C1 segment of cervical spinal cord (tissue), 14 donors: ENCODE measurements at places on chromosomes 16 and 17.

- DNase-seq, result peak; percentile 75
These were observed 28.0 kb upstream of the SNN start for GRCh38 chr16:11639925-11640899.

- DNase-seq, result no peak
These were observed 90.3 kb upstream of the BCAR1 start for GRCh38 chr16:75341564-75342307.

DNA sequence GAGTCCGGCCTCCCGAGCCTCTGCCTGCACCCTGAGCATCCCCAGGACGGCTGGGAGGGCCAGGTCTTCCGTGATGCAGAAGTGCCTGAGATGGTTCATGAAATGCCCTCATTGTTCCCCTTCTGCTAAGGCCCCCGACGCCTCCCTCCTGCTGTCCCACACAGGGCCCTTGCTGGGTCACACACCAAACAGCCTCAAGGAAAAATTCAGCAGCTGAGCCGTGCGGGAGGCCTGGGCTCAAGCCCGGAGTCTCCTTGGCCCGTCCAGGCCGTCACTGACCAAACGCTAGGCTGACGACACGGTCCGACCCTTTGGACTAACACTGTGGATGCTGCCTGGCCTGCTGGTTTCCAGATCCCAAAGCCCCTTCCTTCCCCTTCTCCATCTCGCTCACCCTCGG is 90.2 kb downstream of the RTN4RL1 start:
- DNase-seq, result no peak

DNA sequence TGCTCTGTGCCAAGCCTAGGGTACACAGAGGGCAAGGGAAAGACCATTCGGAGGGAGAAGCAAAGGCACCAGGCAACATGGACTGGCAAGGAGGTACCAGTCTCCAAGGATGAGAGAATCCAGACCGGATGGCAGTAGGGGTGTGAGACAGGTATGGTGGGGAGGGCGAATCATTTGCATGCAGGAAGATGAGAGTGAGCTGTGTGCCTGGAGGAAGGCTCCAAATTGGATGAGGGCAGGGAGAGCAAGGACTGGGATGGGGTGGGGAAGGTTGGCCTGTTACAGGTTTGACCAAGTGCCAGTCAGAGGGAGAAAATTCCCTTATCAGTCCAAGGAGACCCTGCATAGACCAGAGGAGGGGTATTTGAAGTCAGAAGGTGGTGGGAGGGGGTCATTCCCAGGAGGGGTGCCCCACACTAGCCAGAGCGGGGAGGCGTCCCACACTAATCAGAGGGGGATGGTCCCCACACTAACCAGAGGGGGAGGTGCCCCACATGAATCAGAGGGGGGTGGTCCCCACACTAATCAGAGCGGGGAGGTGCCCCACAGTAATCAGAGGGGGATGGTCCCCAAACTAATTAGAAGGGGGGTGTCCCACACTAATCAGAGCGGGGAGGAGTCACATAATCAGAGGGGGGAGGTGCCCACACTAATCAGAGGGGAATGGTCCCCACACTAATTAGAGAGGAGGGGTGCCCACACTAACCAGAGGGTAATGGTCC is 737 bp downstream of the CANT1 start:
- DNase-seq, result no peak

- no peak for DNase-seq
These were observed 85.9 kb downstream of the TMEM132E start for GRCh38 chr17:34665150-34665806.

DNA sequence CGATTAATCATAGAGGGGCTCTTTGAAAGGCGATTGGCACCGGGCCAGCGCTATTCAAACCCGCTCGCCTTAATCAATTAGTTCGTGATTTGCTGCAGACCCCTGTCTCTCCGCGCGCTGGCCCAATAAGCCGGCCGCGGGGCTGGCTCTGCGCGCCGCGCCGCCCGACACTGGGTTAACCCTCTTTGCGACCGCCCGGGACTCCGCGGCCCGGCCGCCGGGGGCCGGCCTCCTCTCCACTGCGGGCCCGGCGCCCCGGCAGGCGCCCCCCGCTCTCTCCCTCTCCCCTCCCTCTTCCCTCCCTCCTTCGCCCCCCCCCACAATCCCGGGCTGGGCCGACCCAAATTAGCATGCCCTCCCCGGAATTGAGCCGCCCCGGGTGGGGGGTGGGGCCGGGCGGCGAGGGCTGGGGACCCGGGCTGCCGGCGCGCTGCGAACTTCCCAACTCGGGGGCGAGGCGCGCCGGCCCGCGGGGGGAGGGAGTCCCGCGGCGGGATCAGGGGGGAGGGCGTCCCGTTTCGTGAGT is 428 bp upstream of the SALL1 start:
- no peak for DNase-seq

GRCh38 chr17:16214190-16215001 is 938 bp downstream of the NCOR1 start:
- no peak for DNase-seq

DNA sequence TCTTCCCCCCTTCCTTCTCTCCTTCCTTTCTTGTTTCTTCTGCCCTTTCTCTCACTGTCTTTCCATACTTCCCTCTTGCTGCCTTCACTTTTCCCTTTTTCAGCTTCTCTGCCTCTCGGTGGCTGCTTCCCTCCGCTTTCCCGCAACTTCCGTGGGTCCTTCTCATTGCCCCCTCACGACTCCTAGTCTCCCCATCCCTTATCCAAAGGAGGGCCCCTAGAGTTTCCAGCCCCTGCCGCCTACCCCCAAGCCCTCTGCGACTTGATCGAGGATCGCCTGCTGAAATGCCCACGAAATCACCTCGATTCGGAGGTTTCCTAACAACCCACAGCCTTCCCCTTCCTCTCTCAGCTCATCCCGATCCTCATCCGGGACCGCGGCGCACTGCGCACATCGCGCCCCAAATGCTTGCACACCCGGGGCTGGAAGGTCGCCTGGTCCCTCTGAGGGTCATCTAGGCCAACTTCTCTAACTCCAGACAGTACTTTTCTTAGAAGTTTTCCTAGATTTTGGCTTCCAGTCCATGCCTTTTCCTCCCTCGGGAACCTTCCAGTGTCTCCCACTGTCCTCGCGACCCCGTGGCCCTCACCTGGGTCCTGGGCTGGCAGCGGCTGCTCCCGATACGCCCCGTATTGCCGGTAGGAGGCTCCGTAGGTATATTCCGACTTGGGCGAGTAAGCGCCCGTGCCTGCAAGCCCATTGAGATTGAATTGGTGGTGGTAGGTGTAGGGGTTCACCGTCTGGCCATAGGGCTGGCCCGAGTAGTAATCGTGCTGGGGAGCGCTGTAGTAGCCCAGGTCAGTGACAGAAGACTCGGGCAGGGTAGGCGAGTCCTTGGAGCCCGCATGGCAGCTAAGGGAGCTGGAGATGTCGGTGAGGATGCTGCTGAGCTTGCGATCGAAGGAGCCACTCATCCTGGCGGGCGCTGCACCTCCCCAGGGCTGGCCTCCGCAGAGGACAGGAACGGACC is 654 bp downstream of the DLX3 start:
- DNase-seq, result no peak

DNA sequence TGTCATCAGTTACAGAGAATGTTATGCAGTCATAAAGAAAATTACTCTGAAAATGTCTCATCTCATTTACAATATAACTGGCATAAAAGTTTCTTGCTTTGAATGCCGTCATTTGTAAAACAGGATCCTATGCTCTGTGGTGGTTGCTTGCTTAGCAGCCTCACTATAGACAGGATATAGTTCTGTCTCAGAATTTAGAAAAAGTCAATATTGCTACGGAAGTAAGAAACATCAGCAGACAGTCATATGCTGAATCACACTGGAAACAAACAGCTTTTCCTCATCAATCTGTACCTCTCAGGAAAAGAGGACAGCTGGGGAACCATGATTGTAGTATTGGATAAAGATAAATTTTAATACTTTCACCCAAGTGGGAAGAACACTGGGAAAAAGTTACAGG is 105.5 kb downstream of the MYO1D start:
- DNase-seq, result no peak

DNA sequence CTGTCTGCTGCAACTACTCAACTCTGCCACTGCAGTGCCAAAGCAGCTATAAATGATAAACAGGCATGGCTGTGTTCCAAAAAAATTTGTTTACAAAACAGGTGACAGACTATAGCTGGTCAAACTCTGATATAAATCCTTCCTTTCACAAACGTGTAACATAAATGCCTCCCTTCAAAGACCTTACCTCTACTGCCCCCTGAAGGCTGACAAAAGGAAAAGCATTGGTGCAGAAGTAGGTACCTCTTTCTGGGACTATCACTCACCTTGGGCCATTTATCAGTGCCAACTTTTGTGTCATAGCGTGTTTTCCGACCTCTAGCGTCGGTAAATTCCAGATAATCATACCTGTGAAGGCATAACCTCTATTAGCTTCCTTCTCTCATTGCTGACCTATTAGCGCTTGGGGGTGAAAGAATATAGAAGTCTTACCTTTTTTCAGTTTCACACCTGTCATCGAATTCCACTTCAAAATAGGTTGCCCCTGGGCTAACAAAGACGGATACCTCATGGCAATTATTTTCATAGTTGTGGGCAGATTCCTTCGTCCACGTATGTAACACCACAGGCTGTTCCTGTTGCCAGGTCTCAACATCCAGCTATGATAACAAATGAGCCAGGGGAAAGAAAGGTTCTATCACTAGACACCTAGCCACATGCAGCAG is 67.9 kb downstream of the ZZEF1 start:
- DNase-seq, result no peak

DNA sequence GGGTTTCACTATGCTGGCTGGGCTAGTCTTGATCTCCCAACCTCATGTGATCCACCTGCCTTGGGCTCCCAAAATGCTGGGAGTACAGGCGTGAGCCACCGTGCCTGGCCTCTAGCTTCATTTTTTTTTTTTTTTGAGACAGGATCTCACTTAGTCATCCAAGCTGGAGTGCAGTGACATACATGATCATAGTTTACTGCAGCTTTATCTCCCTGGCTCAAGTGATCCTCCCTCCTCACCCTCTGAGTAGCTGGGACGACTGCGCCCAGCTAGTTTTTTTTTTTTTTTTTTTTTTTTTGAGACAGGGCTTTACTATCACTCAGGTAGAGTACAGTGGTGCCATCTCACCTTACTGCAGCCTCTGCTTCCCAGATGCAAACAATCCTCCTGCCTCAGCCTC is 9.7 kb downstream of the RPA1 start:
- DNase-seq, result no peak

- DNase-seq, result no peak
These were observed 5.4 kb downstream of the CTRL start for GRCh38 chr16:67926181-67926750.

- DNase-seq, result no peak
These were observed 3.6 kb upstream of the MAFG start for GRCh38 chr17:81931189-81931556.

GRCh38 chr17:82314727-82315605 is 2.4 kb downstream of the CD7 start:
- DNase-seq, result no peak

GRCh38 chr16:10806698-10807097 is 11.9 kb downstream of the TVP23A start:
- DNase-seq, result no peak

- DNase-seq, result no peak
These were observed 199.5 kb downstream of the ZNF18 start for GRCh38 chr17:11797803-11798202.

- no peak for DNase-seq
These were observed 38.5 kb downstream of the CHD9 start for GRCh38 chr16:53093162-53093744.
